ENCODE measurements at places on chromosomes 5 and 9.

DNA sequence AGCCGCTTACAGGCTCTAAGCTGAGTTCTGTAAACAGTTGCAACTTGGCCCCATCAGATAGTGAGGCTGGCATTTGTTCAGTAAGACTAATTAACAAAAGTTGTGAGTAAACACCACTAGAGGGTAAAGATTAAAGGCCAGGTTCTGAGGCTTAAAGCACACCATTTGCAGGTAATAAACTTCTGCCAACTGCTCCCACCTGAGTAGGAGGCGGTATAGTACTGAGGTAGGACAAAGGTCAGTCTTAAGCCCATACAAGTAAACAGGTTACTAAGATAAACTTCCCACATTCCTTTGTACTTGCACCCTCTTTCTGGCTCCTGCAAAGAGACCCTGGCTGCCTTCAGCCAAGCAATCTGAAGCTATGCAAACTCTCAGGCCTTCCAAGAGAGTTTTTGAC, 419.6 kb downstream of the DNAH5 start:
- no peak for DNase-seq

GRCh38 chr5:5103245-5103644, 36.9 kb upstream of the ADAMTS16 start:
- DNase-seq: no peak

GRCh38 chr5:332843-333242, 11.3 kb downstream of the AHRR start:
- peak; percentile 35 for DNase-seq

GRCh38 chr5:50325237-50325832, 115.8 kb downstream of the EMB start:
- DNase-seq: no peak

- no peak for DNase-seq
These were observed 34.2 kb upstream of the TGFBR1 start for GRCh38 chr9:99070681-99071080.

- no peak for DNase-seq
These were observed 4.5 kb downstream of the SNX30 start for GRCh38 chr9:112755016-112755427.

Measured in stimulated activated CD4-positive, alpha-beta T cell treated with anti-CD3 and anti-CD28 coated beads, Interleukin-12 subunit alpha, Interleukin-12 subunit beta, amount 100 ng/mL, for 4 hours (primary cell).